ENCODE measurements at places on chromosomes 4 and X.

DNA sequence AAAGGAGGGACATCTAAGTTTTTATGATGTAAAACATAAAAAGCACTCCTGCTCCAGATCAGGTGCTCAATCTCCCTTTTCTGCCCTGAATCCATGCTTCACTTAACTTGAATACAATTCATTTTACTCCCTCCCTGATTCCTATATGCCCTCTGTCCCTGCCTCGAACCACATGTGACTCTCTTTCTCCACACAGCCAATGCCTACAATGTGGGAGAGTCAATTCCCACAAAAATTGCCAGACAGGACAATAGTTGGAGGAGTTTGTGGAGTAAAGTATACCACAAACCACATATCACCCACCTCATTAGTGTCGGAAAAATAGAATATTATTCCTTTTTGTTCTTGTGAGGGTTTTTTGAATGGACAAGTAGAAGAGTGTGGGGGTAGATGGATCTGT, 9.7 kb downstream of the AMMECR1 start:
- H3K4me1 ChIP-seq, result peaks cover 39% of the 10 kb centered on the region
- H3K36me3 ChIP-seq, result peaks cover 4% of the 10 kb centered on the region
- no peak overlapping the region for H3K27ac ChIP-seq
- H3K4me3 ChIP-seq, result no peak overlapping the region

DNA sequence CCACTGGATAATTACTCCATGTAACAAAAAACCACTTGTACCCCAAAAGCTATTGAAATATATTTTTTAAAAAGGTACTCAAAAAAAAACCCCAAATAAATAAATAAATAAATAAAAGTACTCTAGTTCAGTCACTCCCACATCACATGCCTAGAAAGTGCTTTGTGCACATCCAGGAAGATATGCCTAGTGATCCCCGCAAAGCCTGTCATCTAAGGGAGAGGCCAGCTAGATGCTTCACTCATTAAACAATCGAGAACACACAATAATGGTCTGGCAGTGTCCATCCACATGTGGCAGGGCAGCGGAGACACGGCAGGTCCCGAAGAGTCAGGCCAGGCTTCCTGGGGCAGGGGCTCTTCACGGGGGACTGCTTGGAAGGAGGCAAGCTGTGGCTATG, 47.6 kb downstream of the RAB33B start:
- no peaks in the 10 kb centered on the region for H3K4me1 ChIP-seq
- no peaks in the 10 kb centered on the region for H3K27me3 ChIP-seq
- H3K27ac ChIP-seq, result no peak overlapping the region

DNA sequence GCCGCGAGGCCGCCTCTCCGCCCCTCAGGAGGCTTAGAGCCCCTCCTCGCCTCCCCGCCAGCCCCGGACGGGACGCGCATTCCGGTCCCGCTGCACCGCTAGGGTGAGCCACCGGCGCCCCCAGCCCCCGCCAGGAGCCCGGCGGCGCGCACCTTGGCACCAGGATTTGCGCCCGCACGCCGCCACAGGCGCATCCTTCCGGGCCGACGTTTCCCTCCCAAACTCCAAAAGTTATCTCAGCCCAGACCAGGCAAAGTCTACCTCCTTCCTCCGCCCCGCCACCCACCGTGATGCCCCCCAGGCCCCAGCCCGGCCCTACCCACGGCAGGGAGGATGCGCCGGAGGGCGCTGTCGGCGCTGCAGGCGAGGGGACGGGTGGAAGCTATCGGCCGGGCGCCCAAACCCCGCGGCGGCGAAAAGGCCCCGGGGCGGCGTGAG, 538 bp downstream of the SCML2 start:
- H3K36me3 ChIP-seq, result no peaks in the 10 kb centered on the region
- H3K4me1 ChIP-seq, result no peaks in the 10 kb centered on the region
- peak overlapping the region; percentile 73 for H3K4me3 ChIP-seq
- H3K27me3 ChIP-seq, result peaks cover 28% of the 10 kb centered on the region

DNA sequence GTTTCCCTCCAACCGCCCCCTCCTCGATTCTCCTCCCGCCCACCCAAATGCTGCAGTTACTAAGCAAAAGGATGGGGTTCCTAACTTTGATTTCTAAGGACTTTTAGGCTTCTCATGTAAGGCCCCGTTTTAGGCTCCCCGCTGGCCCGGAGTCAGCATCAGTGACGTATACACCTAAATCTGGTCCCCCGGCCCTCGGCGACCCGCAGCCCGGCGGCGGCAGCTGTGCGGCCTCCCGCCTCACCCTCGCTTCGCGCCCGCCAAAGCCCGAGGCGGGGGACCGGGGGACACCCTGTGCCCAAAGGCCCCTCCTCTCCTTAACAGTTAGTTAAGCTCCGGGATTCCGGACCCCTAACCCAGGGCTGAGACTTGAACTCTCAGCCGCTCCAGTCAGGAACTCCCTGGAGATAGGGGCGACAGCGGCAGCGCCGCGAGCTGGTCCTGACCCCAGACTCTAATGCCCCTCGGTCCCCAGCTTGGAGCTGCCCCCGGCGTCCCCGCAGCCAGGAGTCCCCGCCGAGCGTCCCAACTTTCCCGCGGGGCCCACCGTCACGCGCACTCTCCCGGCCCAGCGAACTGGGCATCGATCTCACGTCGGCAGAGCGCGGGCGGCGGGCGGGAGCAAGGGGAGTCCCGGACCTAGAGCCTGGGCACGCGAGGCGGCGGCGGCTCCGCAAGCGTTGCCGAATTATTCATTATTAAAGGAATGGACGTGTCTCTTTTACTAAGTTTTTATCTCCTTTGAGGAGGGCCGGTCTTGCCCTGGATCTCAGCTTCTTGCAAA, 1.5 kb upstream of the NR3C2 start:
- H3K27ac ChIP-seq, result peak overlapping the region; percentile 48
- peaks cover 23% of the 10 kb centered on the region for H3K4me1 ChIP-seq
- peak; percentile 5 for DNase-seq
- peak overlapping the region; percentile 96 for H3K4me3 ChIP-seq

GRCh38 chrX:133594156-133594555, 178.9 kb upstream of the GPC4 start:
- H3K27ac ChIP-seq, result no peak overlapping the region
- no peaks in the 10 kb centered on the region for H3K27me3 ChIP-seq
- H3K4me3 ChIP-seq, result no peak overlapping the region
- no peak for DNase-seq

DNA sequence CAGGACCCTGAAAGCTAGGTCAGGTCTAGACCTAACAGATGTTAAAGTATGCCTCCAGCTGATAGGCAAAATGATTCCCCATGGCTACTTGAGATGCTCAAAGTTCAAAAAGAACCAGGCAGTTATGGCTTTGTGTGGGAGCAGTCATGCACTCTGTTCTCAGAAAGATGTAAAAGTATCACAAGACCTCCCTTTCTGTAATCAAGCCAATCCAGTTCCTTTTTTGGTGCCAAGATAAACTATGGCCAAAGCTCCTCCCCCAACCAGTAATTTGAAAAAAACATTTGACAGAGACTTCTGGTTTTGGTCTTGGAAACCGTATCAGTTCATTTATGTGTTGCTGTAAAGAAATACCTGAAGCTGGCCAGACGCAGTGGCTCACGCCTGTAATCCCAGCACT, 340.9 kb downstream of the CHIC1 start:
- H3K27ac ChIP-seq, result no peak overlapping the region
- no peaks in the 10 kb centered on the region for H3K4me1 ChIP-seq
- H3K36me3 ChIP-seq, result no peaks in the 10 kb centered on the region
- no peak overlapping the region for H3K4me3 ChIP-seq

DNA sequence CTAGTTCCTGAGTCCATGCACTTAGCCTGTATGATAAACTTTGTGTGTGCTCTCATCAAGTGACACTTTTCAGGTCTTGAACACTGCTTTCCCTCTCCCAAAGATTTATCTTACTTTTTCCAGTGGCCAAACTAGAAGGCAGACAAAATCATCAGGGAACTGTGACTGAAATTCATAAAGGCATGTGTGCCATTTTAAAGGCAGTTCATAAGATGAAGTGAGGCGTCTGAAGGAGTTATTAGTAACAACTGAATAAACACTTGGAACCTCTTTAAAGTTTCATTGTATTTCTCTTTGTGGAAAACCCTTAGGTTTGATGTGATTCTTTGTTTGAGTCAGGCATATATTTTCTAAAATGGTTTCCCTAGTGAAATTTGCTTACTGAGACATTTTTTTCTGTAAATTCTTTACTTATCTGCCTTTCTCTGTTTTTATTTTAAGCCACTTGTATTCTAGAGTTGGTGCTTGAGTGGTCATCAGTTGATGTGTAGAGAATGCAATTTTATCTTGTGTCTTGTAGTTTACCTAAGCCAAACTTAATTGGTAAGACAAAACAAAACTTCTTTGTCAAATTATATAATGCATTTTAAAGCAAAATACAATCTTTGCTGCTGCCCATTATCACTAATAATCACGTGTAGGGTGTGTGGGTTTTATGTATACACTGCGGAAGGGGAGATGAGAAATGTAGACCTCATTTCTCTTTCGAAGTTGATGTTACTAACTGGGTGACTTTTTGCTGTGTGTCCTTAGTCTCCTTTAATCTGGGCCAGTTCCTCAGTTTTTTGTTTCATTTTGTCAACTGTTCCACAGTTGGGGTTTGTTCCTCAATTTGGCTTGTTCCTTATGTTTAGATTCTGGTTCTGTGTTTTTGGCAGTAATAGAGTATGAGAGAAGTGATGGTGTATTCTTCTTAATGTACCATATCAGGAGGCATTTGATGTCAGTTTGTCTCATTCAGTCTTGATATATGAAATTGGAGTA, 56.8 kb downstream of the RBPJ start:
- peaks cover 34% of the 10 kb centered on the region for H3K36me3 ChIP-seq

- no peak overlapping the region for H3K27ac ChIP-seq
- H3K4me3 ChIP-seq, result no peak overlapping the region
- H3K36me3 ChIP-seq, result no peaks in the 10 kb centered on the region
Observed at GRCh38 chr4:47672696-47673095, 165.2 kb downstream of the CORIN start.
